Head of caudate nucleus (tissue), 42 donors: ENCODE measurements at places on chromosomes 3 and 15.
A peak's percentile ranks its signal among the peaks of the same experiment; 100 is the strongest.

DNA sequence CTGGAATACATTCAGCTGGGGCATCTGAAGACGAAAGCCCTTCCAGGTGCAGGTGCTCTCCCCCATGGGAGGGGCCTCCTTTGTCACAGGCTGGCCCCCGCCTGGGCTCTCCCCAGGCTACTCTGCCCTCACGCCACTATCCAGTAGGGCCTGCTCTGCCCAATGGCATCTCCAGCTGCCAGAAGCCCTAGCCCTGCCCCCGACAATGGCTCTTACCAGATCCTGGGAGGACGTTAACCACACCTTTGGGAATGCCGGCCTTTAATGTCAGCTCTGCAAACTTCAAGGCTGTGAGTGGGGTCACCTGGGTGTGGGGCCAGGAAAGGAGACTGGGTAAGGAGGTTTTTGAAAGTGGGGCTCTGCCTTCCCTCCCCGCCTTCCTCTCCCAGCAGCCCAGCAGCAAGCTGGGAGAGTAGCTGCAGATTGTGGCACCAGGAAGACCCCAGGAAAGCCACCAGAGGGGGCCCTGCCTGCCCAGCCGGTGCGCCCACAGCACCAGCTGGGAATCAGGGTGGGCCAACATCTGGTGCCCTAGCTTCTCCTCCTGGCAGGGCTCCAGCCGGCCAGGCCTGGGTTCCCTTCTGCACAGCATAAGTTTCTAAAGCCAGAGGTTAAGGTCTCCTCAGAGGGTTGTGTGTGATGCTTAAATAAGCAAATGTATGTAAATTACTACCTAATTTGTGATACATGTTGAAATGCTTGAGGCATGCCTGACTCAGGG, 40.4 kb upstream of the SLC41A3 start:
- DNase-seq: no peak

- DNase-seq: no peak
These were observed 462.2 kb downstream of the NSUN3 start for GRCh38 chr3:94525043-94525442.

DNA sequence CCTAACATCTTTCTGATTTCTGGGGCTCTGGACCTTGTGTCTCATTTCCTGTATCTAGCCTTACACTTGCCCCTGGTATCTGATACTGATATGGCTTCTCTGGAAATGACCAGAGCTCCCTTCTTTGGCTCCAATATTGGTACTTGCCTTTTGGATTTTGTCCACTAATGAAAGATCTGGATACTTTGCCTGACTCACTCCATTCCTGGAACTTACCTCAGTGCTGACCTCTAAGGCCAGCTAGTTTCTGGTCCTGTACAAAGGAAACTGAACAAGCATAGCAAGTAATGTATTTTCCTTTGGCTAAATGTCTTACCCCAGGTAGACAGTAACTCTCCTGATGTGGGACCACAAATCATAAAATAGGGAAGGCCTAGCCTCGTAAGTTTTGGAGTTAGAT, 93.8 kb upstream of the SLC4A7 start:
- no peak for DNase-seq

- no peak for DNase-seq
These were observed 479.4 kb upstream of the CBLB start for GRCh38 chr3:106348139-106348690.

DNA sequence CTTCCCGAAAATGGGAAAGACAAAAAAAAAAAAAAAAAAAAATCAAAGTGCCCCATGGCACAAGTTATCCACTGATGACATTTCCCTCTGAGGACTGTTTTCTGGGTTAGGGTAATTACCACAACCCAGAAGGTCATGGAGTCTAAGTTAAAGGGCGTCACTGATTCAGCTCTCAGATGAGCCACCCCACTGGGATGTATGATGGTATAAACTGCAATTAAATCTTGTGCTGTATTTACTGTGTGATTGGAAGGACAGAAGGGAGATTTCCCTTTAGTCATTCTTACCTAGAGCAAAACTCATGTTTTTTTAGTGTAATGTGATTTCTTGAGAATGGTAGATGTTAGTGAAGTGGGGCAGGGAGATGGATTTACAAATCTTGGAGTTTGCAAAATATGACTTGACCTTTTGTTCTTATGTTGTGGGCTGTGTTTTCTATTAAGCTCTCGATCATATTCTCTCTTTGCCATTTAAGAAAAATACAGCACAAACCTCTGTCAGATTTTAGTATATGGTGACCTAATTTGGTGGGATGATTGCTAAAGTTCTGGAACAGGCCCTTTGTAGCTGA, 244.2 kb downstream of the PTPRG start:
- DNase-seq: no peak

GRCh38 chr3:152589644-152590043, 245.3 kb upstream of the P2RY1 start:
- no peak for DNase-seq

DNA sequence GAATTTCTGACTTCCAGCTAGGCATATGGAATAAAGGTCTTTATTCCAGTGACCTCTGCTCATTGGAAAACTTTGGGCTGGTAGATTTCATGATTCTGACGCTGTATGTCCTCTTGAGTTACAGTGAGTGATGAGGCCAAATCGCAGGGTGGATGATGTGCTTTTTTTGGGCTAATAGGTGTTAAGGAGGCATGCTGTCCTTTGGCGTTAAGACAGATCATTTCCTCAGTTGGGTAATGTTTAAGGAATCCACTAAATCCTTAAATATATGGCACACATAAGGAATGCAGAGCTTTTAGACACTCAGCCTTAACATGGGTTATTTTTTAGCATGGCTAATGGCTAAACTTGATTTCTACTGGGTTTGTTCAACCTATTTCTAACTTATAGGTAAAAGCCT, 87.9 kb downstream of the LPP start:
- no peak for DNase-seq

DNA sequence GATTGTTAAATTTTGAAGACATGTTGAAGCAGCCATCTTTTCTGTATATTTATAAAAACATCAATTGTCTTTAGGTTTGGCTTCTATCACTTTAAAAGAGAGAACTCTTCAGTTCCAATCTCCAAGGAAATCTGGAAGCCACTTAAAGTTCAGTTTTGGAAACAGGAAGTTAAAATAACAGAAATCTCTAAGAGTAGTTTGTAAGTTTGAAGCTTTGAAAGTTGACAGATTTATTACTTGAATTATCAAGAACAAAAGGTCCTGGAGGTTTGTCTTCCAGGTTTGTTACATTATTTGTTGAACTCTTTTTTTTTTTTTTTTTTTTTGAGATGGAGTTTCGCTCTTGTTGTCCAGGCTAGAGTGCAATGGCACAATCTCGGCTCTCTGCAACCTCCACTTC, 30.0 kb downstream of the RNF111 start:
- no peak for DNase-seq

DNA sequence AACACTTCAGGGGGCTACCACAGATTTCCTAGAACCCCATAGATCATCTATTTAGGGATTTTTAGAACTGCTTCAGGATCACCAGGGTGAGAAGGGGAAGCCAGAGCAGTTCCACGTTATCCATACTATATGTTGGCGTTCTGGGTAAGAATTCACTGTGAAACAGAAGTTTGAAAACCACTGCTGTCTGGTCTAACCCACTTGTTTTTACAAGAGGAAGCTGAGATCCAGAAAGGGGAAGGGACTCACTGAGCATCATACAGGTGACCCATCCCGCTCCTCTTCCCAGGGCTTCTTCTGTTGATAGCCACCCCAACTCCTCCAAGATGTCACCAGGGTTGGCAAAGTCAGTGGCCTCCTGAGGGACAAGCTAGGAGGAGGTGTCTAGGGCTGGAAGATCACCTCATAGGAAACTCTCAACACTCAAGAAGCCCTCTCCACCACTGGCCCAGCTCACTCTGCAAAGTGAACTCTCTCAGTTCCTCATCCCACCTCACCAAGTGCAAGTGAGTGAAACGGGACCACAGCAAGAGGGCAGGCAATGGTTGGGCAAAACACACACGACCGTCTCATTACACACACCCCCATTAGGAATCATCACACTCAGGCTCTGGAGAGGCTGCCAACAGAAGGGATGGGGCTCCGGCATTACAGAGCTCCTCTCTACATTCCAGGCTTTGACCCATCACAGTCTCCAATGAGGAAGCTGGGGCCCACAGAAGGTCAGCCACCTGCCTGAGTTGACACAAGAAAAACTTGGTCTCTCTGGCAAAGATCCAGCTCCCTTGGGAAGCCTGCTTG, 1.8 kb downstream of the DAPK2 start:
- DNase-seq: no peak

DNA sequence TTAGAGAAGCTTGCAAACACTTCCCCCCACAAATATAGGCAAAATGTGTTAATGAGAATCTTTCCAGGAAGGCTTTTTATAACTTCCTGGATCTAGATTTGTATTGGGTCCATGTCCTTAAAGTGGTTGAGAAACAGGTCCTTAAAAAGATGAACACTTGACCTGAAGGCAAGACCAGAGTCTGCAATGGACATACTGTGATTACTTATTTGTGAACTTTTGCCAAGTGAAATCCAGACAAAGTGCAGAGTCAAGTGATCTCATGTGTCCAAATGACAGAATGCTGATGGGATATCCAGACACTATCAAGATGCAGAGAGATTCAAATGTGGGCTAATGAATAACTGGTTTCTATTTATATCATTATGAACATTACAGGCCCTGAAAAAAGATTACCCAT, 43.8 kb downstream of the FRMD4B start:
- DNase-seq: no peak

DNA sequence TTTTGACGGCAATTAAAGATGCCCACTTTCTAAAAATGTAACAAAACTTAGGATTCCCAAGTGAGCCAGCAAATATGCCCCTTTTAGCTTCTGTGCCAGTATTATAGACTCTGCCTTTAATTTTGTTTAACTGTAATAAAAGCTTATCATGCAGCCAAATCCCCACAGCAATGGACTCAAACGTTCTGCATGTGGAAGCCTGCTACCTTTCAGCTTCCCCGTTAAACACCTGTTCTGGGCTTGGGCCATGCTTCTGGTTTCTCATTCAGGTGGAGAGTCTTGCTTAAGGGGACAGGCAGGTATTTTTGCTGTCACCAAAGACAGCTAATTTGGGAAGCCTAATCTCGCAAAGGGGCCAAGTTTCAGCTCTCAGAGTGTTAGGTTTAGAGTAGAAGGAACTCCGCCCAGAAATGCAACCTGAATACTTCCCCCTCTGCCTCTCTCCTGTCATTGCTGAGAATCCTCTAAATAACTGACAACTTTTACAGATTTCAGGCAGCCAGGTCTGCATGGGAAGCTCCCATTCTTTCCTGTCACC, 399.4 kb upstream of the ATP11B start:
- no peak for DNase-seq

DNA sequence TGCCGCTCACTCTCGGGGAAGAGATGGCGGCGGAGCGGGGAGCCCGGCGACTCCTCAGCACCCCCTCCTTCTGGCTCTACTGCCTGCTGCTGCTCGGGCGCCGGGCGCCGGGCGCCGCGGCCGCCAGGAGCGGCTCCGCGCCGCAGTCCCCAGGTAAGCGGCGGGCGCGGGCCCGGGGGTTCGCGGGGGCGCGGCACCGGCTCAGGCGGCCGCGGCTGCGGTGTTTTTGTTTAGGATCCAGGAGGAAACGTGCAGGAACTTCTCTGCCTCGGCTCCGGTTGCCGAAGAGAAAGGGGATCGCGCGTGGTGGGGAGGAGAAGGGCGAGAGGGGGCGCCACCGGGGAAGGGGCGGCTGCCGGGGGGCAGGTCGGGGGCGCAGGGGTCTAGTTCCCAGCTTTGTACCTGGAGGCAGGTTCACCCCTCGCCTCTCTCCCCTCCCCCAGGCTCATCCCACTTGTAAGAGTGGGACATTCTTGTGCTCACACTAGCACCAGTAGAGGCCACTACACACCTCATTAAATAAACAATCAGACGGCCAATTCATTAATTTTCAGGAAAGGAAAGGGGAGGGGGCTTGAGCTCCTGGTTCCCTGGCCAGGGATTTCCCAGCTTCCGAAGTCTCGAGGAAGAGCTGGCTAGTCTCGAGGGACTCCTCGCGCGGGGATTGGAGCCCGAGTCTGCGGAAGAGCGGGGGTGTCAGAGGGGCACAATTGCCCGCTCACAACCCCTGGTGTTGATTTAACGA, 562 bp downstream of the NEO1 start:
- peak; percentile 51 for DNase-seq
